ENCODE measurements at places on chromosomes 1 and 21.
A peak's percentile ranks its signal among the peaks of the same experiment; 100 is the strongest.

DNA sequence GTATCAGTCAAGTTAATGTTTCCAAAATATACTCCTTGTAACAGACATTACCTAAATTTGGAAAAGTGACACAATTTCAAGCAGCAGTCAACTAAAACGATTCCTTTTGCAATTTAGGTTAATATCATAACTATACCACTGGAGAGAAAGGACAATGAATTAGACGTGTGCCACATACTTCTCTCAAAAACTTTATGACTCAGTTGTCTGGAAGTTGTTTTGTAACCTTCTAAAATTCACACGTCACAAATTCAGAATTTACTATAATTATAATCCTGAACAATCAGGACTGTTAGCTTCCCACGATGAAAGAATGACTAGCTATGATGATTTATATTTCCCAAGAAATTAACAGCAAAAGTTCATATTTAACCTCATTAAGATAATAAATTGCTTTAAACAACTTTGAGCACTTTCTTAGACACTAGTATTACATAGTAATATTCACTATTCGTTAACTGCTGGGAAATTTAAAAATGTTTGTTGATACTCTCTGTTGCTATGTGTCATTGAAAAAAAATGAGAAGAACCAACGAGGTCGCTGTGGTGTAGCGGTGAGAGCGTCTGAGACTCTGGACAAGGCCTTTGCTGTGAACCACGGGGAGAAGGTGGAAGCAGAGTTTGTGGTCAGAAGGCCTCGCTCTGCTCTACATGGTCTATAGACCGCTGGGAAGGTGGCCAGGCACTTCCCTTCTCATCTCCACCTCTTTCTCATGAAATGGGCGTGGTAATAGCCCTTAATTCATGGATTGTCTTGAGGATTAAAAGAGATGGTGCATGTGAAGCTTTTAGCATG lies 27.9 kb upstream of the BATF3 start:
- DNase-seq = peak; percentile 44

DNA sequence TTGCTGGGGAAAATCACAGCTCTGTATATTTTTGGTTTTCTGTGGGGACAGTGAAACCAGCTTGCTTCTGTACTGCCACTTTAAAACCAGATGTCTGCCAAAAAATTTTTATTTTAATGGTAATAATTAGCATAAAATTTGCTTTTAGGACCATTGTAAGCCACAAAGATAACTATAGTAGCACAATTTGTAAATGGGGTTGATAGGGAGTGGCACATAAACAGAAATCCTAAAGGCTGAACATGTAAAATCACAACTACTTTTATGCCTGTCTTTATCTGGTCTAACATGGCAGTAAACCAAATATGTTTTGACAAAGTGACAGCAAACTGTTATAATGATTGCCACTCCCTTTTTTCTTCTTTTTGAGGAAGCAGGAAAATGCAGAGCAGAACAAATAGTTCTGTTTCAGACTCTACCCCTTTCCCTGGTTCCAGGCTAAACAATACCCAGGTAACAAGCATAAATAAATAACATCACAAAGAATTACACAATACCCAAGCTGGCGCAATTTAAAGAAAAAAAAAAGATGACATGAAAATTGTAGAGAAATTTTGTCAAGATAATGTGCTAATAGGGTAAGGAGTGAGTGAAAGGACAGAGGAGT lies 24.0 kb upstream of the CCDC181 start:
- no peak for DNase-seq

GRCh38 chr1:74502432-74502831 lies 10.0 kb downstream of the LRRC53 start:
- no peak for DNase-seq

- no peak for DNase-seq
Measured at GRCh38 chr1:156510709-156511108, 10.1 kb upstream of the MEF2D start.

DNA sequence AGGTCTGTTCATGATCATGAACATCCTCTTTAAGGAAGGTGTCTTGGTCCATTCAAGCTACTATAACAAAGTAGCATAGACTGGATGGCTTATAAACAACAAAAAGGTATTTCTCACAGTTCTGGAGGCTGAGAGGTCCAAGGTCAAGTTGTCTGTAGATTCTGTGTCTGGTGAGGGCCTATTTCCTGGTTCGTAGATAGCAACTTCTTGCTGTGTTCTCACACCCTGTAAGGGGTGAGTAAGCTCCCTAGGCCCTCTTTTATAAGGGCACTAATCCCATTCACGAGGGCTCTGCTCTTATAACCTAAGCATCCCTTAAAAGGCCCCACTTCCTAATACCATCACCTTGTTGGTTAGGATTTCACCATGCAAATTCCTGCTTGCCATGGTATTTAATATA lies 347.7 kb downstream of the PTBP2 start:
- DNase-seq = no peak

GRCh38 chr1:91805311-91805801 lies 80.6 kb downstream of the TGFBR3 start:
- DNase-seq = no peak

DNA sequence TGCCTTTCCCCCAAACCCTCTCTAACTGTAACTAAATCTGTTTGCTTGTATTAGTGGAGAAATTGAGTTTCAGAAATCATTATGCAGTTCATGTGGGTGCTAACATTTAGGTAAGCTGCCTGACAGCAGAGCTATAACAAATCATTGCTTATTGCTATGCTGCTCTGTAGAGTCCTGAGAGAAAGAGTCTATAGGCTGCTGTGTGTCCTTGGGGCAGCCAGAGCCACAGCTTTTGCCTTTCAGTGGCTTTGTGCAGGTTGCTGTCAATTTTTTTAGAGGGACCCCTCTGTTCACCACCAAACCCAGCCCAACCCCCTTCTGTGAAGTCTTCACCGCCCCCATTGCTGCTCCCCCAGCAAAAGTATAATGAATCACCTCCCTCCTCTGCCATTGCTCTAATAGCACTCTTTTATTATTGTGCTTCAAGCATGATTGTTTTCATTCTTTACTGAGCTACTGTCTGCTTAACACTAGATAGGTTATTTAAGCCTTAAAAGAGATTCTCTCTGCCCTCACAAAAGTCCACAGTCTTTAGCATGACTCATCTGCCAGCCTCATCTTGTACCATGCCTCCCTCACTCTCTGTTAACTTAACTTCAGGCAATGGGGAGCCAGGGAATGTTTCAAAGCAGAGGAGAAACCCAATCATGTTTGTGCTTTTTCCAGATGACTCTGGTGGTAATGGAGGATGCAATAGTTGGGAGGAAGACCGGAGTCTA lies 38.6 kb downstream of the DIRAS3 start:
- DNase-seq = no peak

- no peak for DNase-seq
Measured at GRCh38 chr1:116405241-116406135, 32.4 kb downstream of the ATP1A1 start.

- no peak for DNase-seq
Measured at GRCh38 chr1:12083766-12084165, 20.7 kb downstream of the TNFRSF8 start.

DNA sequence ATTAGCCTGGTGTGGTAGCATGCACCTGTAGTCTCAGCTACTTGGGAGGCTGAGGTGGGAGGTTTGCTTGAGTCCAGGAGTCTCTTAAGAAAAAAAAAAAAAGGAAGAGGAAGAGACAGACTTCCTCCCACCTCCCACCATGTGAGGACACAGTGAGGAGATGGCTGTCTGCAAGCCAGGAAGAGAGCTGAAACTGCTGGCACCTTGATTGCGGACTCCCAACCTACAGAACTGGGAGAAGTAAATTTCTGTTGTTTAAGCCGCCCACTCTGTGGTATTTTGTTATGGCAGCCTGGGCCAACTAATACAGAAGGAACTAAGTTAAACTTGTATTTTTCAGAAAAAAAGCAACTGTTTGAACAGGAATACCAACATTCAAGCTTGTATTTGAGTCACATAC lies 21.7 kb downstream of the DOP1B start:
- no peak for DNase-seq

GRCh38 chr1:90841473-90841872 lies 124.4 kb upstream of the BARHL2 start:
- no peak for DNase-seq

GRCh38 chr1:205926213-205926612 lies 17.0 kb downstream of the SLC26A9 start:
- DNase-seq = no peak

DNA sequence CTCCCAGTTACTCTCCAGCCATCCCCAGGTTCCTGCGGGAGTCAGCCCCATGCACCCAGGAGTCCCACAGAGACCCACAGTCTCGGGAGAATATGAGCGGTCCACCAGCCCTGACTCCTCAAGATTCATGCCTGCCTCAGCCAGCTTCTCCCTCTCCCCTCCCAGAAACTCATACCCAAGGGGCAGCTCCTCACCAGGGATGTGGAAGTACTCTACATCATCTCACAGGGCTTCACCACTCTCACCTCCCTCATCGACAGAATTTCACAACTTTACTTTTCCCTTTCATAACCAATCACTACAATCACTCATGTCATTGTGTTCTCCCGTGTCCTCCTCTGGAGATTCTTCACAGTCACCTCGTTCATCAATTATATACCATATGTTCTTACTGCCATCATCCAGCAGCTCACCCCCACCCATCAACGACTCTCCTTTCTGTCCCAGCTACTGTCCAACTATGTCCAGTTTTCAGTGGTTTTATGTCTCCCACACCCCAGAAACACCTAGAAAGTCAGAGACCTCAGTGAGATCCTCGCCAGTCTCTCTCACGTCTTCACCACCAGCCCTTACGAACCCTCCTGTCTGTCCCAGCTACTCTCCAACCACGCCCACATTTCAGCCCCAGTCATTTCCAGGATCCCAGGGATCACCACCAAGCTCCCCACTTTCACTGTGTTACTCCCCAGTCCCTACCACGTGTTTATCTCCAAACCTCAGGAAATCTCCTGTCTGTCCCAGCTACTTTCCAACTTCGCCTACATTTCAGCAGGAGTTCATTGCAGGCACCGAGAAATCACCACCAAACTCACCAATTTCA lies 1530.1 kb upstream of the TPTE start:
- no peak for DNase-seq

- DNase-seq = no peak
Measured at GRCh38 chr1:166119471-166119965, 47.3 kb downstream of the FAM78B start.

DNA sequence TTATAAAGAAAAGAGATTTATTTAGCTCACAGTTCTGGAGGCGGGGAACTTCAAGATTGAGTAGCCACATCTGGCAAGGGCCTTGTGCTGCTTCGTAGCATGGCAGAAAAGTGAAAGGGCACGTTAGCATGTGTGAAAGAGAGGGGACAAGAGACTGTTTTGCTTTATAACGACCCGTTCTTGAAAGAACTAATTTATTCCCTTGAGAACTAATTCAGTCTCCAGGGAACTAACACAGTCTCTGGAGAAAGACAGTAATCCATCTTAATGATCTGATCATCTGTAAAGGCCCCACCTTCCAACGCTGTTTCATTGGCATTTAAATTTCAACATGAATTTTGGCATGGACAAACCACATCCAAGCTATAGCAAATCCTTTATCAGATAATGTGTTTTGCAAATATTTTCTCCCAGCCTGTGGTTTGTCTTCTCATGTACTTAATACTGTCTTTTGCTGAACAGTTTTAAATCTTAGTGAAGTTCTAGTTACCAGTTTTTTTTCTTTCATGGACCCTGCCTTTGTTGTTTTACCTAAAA lies 26.1 kb downstream of the MTR start:
- no peak for DNase-seq

DNA sequence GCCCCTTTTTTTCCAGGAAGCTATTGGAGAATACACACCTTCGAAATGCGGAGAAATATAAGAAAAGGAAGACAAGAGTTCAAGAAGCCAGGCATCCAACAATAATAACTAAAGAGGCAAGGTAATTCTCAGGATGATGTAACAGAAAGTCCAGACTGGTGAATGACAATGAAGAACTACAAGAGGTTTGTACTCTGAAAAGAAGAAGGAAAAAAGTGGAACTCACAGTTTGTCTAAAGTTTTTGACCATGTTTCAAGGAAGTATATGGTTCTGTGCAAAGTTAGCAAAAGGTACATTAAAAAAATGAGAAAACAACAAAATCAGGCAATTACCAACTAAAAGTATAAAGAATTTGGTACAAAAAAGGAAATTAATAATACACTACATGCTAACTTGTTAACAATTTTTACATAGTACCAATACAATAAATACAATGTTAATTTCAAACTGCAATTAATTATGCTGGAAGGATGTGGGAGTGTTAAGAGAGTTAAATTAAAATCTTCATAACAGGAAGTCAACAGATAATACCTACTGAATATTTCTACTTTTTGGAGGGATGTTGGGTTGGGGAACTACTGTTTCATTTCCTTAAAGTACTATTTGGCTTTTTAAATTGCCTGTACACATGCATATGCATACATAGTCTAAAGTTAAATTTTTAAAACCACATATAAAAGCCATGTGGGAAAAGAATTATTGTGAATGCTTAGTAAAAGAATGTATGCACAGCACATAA lies 12.9 kb upstream of the CD55 start:
- no peak for DNase-seq

DNA sequence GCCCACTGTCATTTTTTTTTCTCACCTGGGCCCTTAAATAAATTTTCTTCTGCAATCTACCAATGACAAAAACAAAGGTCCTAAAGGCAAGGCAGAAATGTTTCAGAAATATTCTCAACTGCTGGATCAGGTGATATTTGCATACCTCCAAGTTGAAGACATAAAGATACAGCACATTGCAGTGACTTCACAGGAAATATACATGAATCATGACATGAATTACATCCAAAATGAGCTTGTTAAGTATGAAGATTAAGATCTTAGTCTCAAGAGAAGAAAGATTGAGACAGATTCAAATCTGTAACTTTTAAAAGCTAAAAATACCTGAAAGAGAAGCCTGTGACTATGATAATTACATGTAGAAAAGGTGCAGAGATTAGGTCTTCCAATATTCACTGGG lies 207.8 kb downstream of the SIPA1L2 start:
- DNase-seq = no peak

GRCh38 chr21:30315701-30316100 lies 4.4 kb downstream of the KRTAP26-1 start:
- no peak for DNase-seq

- DNase-seq = no peak
Measured at GRCh38 chr1:220616836-220617235, 73.3 kb upstream of the C1orf115 start.

- DNase-seq = no peak
Measured at GRCh38 chr1:11880911-11881748, 22.4 kb upstream of the NPPB start.

GRCh38 chr1:55134152-55134808 lies 80.9 kb downstream of the USP24 start:
- DNase-seq = no peak

- DNase-seq = no peak
Measured at GRCh38 chr1:217363319-217363718, 267.6 kb downstream of the GPATCH2 start.

DNA sequence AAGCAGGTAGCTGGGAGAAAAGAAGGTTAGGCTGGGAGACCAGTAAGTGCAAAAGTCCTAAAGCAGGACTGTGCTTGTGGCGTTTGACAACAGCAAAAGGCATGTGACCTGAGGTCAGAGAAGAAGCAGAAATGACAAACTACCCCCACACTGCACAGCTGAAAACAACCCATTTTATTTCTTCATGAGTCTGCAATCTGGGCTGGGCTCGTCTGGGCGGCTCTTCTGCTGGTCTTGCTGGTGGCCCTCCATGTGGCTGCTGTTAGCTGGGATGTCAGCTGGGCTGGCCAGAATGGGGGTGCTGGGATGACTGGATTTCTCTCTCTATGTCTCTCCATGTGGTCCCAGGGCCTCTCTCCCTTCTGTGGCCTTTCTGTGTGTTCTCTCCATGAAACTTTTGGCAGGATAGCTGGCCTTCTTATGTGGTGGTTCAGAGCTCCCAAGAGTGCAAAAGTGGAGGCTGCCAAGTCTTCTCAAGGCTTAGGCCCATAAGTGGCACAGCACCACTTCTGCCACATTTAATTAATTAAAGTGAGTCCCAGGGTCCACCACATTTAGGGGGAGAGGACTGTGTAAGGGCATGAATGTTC lies 128.6 kb downstream of the RIPK4 start:
- no peak for DNase-seq

All from activated CD4-positive, alpha-beta T cell treated with anti-CD3 and anti-CD28 coated beads, Interleukin-2, amount 50 U/mL, for 48 hours (primary cell).